ENCODE measurements at places on chromosomes 13 and 19.

- DNase-seq: no peak
These were observed 936.9 kb downstream of the EFNB2 start for GRCh38 chr13:105598529-105598928.

- peak; percentile 32 for DNase-seq
These were observed 616 bp downstream of the HNRNPUL1 start for GRCh38 chr19:41264581-41265394.

- no peak for DNase-seq
These were observed 109.9 kb downstream of the COL4A1 start for GRCh38 chr13:110197026-110197425.

DNA sequence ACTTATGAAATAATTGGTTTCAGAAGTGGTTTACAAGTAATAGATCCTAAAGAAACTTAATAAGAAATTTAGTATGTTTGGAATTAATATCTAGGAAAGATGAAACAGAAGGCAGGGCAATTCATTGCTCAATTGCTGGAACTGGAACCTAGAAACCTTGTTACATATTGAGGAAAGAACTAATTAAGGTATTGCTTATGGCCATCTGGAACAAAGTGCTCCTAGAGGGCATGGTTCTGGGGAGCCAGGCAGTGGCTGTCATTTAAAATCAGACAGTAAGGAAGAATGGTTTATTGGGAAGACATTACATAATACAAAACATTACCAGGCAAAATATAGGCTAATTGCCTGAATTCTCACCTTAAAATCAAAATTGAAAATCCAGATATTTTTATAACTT is 224.1 kb downstream of the SLITRK6 start:
- no peak for DNase-seq

GRCh38 chr13:49855930-49856329 is 63.4 kb upstream of the KPNA3 start:
- DNase-seq: no peak

GRCh38 chr13:83634601-83635000 is 247.7 kb downstream of the SLITRK1 start:
- no peak for DNase-seq

- DNase-seq: no peak
These were observed 277.0 kb downstream of the ZNF536 start for GRCh38 chr19:30648866-30649862.

- DNase-seq: no peak
These were observed 294.6 kb downstream of the ITGBL1 start for GRCh38 chr13:101747039-101747438.

DNA sequence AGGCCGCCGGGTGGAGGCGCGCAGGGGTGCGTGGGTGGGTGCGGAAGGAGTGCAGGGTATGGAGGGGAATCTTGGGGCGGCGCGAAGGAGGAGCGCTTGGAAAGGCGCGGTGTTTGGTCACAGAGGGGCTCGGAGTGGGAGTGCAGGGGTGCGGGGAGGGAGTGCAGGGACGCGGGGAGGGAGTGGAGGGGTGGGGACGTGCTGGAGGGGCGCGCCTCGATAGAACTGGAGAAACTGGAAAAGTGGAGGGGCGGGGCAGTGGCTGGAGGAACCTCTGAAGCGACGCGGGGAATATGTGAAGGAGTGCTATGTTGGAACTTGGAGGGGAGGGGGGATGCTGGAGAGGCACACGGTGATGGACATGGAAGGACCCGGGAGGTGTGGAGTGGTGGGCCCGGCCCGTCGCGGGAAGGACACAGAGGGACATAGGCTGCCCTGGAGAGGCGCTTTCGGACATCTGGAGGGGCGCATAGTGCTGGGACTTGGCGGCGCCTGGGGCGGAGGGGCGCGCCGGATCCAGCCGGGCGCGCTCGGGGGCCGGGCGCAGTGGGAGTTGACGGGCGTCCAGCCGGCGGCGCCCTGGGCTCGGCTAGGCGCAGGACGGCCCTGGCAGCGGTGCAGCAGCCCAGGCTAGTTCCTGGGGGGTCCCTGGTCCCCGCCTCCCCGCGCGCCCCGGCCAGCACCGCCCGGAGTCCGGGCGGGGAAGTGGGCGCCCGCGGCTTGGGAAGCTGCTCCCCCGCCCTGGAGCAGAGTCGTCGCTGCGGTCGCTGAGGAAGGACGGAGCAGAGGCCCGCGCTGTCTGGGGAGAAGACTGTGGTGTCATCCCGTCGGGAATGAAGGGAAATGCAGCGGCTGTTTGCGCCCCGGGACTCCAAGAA is 20.8 kb upstream of the SGCG start:
- no peak for DNase-seq

DNA sequence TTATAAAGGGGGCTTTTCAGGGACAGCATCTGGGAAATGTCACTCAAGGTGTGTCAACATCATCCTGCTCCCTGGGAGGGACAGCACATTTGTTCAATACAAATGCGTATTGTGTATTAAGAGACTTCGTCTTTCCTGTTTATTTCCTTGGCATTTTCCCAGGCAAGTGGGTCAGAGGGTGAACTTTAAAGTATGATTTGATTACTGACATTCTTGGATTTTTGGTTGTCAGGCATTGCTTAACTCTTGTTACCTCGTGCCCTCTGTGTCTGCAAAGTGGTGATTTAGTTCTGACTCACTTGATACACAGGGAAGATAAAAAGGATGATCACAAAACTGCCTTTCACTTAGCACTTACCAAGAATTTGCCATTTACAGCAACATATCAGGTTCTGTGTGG is 292.7 kb downstream of the SUCLA2 start:
- peak; percentile 20 for DNase-seq

DNA sequence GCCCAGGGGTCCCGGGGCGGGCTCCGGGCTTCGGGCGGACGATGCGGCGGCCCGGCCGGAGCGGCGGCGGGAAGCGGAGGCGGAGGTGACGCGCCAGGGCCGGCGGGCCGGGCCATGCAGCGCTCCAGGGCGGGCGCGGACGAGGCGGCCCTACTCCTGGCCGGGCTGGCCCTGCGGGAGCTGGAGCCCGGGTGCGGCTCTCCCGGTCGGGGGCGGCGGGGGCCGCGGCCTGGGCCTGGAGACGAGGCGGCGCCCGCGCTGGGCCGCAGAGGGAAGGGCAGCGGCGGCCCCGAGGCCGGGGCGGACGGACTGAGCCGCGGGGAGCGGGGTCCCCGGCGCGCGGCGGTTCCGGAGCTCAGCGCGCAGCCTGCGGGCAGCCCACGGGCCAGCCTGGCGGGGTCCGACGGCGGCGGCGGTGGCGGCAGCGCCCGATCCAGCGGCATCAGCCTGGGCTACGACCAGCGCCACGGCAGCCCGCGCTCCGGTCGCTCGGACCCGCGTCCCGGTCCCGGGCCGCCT is 362 bp downstream of the WTIP start:
- no peak for DNase-seq

GRCh38 chr13:71417205-71417604 is 449.8 kb downstream of the DACH1 start:
- no peak for DNase-seq

GRCh38 chr13:29954082-29955028 is 103.9 kb upstream of the UBL3 start:
- DNase-seq: no peak

DNA sequence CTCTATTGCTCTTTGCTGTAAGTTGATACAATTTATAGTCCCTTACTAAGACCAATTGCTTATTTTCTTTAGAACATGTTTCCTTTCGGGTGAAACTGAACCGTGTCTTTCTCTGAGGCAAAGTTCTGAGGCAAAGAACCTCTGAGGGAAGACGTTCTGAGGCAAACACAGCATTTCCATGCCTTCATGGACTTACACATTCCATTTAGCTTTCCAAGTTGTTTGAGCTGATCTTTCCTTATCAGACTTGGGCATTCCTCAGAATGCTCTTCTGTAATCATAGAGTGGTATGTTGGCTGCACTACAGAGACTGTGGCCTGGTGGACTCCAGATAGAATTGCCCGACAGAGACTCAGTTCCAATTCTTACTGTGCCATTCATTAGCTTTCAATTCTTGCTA is 579.1 kb downstream of the KCTD12 start:
- DNase-seq: no peak

DNA sequence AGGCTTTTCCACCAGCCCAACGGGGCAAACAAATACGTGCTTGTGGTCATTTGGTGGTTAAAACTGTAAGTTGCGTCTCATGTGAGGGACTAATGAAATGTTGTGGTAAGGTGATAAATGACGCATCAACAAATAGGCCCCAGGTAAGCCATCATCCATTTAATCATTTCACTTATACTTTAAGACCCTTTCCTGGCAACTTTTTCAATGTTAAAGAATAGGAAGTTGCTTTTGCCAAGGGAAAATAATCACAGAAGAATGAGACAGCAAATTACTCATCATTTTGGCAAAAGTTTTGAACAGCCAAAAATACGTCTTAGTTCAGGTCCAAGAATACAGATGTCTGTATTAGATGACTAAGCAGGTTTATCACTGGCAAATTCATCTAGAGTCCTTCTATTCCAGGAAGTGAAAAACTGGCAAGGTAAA is 660.4 kb downstream of the SLITRK1 start:
- DNase-seq: peak; percentile 41

DNA sequence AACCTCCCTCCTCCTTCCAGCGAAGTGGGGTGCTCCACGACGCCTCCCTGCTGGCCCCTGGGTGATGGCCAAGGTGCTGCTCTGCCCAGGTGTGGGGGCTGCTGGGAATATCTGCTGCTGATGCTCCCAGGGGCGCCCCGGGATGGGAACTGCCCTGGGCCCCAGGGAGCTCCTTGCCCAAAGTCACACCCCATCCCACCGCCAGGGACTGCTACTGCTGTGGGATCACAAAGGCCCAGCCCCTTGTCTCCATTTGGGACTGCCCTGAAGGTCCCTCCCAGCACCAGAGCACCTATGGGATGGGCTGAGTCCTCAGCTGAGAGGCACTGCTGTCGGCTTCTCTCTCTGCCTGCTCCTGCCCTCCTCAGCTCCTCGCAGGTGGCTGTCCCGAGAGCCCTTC is 19.0 kb downstream of the CHST8 start:
- DNase-seq: no peak

GRCh38 chr13:112759053-112759452 is 69.2 kb downstream of the ATP11A start:
- DNase-seq: no peak

DNA sequence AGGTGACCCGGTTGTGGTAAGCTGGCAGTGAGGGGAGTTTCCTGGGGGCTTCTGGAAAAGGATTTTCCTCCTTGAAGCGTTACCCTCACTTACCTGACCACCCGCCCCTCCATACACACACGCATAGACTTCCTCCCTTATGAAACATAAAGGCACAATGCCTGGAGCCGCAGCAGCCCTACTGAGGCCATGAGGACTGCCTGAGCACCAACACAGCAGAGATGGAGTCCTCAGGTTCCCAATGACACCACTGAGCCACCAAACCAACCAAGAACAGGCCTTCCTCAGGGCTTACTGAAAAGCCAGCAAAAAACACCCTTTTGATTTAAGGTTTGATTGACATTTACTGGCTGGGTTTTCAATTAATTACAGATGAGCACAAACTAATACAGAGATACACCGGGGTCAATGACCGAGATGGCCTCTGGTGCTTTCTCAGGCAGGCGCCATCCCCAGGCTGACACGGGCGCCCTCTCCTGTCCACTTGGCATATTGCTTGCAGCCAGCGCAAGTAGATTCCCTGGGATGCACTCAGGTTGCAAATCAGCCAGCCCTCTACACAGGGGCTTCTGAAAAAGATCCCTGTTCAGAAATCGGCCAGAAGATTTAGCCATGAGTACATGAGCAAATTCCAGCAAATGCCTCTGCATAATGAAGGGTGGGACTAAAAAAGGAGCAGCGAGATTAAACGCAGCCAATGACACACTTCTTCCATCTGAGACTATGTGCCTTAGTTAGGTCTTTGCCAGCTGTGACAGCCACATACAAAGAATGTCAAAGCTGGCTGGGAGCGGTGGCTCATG is 14.8 kb downstream of the OPA3 start:
- no peak for DNase-seq

DNA sequence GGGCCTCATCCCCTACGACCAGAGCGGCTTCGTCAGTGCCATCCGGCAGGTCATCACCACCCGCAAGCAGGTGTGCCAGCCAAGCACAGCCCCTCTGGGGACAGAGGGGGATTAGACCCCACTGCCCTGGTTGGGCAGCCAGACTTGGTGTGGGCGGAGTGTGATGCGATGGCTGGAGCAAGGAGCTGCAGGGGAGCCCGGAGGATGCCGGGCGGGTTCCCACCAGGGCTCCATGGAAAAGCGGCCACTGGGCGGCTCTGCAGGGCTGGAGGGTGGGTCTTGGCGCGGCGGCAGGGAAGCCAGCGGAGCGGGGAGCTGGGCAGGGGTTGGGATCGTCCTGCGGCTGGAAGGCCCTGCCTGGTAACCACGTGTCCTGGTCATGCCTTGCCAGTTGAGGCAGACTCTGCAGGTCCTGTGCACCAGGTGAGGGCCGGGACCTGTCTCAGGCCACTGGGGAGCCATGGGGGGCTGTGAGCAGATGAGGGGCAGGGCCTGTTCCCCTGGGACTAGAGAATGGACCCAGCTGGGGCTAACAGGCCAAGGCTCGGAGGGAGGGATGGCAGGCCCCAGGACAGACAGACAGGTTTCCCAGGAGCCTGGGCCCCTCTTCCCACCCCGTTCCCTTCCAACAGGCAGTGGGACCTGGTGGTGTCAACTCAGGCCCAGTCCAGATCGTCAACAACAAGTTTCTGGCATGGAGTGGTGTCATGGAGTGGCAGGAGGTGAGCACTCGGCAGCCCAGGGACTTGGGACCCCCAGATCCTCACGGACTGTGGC is 6.3 kb downstream of the PTOV1 start:
- DNase-seq: no peak

DNA sequence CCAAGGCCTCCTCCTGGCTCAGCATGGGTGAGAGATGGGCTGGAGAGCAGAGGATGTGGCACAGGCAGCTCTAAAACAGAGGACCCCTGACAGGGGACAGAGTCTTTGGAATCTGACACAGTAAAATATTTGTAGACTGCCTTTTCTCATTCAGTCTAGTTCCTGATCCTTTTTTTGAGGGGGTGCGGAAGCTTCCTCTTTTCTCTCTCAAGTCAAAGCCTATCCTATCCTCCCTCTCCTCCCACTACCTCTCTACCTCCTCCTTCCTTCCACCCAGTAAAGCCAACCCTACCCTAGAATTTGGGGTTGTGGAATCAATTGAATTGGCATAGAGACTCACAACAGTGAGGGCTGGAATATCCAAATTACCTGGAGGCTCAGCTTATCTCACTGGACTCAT is 82.0 kb downstream of the TEX26 start:
- no peak for DNase-seq

GRCh38 chr19:14673088-14673487 is 1.6 kb downstream of the ADGRE3 start:
- DNase-seq: no peak

DNA sequence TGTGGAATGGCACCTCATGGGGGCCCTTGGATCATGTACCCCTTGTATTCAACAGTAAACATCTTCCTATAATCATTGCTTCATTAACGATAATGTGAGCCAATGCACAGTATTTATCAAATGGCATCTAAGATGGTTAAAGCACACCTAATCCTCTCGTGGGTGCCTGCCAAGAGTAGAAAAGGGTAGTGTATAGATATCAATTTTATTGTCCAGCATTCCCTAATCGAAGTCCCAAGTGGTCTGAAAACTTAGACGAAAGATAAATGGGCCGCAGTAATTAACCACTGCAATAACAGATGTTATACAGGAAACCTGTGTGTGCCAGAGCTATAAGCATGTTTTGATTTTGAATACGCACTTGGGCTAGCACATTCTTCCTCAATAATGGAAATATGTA is 667 bp upstream of the MBNL2 start:
- no peak for DNase-seq

Data from H4 (cell line).